Neural crest cell (in vitro differentiated cells): ENCODE measurements at places on chromosomes 2 and 18.
A peak's percentile ranks its signal among the peaks of the same experiment; 100 is the strongest.

DNA sequence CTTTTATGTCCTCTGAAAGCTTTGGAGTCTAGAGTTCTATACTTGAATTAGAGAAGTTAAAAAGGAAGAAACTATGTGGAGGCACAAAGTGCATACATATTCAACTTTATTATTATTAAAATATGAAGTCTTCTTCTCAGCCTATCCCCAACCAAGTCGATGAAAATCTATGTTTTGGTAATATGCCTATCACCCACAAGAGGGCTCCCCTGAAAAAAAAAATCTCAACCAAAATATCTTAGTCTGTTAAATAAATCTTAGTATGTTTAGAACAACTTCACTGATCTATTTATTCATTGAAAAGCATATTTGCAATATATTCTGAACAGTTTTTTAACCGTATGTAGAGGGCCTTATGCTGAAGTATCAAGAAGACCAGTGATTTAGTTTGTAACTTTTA, 804.5 kb downstream of the TDRD15 start:
- DNase-seq, result no peak

DNA sequence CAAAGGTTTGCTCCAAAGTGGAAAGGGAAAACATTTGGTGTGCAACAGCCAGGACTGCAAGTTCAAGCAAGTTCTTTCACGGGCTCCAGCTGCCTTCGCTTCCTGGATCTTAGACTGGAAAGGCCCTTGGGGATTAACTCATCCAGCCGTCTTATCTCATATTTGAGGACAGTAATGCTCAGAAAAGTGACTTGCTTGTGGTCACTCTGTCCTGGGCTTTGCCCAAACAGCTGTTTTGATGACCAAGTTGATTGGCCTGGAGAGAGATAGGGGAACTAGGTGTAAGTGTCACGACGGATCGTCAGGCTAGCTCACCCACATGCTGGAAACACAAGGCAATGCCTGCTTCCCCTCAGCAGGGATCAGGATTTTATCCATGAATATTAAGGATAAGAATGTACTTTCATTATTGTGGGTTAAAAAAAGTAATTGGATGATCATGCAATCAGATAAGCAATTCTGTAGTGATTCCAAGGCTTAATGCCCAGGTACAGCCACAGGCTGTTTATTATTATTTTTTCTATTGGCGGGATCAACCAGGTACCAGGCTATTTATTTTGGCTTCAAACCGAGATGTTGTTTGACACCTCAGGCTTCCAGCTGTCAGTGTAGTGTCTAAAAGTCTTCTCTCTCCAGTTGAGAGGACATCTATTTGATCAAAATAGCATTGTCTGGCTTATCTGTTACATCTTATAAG, 162.5 kb upstream of the EPAS1 start:
- no peak for DNase-seq

DNA sequence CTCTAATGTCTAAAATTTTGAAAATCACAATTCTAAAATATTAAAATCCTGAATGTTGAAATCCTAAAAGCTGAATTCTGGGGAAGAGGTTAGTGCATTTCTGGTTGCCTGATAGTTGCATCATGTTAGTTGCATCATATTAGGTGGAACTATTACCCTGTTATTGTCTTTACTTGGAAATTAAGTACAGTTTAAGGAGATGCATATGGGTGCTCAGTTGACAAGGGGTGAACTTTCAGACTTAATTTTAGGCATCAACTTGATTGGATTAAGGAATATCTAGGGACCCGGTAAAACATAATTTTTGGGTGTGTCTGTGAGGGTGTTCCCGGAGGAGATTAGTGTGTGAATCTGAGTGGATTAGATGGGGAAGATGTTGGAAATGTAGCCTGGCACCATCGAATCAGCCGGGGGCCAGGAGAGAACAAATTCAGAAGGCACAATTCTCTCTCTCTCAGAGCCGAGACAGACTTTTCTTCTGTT, 409.8 kb downstream of the PLCL1 start:
- no peak for DNase-seq

DNA sequence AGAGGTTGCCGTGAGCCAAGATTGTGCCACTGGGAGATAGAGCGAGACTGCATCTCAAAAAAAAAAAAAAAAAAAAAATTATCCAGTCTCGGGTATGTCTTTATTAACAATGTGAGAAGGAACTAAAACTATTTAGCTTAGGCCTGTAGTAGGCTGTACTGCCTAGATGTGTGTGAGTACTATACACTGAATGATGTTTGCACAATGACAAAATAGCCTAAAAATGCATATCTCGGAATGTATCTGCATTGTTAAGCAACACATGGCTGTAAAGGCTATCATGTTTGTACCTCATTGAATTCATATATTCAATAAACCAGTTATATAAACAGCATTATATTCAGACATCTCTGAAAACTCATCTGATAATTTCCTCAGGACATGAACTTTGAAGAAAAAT, 191.2 kb upstream of the SESTD1 start:
- no peak for DNase-seq

DNA sequence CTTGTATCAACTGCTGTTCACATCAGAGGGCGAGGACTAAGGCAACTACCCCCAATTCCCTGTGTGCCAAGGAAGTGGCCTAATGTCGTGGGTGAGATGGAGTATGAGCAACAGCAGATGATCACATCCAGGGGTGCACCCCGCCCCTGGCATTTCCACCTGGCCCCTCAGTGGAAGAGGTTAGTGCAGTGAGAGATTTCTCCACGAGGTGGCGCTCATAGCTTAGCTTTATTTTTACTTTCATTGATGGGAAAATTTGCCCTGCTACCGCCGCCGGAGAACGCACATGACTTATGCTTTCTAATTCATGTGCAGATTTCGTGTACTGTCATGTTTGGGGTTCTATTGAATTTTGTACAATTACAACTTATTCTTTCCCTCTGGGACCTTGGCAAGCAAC, 470.6 kb upstream of the MEX3C start:
- DNase-seq, result peak; percentile 85

GRCh38 chr2:183185534-183185933, 61.3 kb downstream of the NUP35 start:
- no peak for DNase-seq

- no peak for DNase-seq
Measured at GRCh38 chr18:62784966-62785413, 69.6 kb downstream of the PHLPP1 start.

DNA sequence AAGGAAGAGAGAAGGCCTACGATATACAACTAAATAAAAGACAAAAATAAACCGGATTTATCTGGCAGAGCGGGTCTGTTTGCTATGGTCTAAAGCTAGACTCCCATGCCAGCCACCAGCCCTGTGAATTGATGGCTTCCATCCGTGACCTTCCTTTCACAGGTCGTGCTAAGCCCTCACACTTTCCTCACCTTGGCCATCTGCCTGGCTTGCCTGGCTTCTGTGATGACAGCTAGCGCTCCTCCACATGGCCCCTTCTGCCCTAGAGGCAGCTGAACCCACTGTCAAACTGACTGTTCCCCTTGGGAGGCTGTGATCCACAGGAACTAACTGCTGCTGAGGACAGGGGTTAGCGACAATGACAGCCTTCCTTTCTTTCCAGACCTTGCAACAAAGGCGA, 32.5 kb downstream of the GAREM1 start:
- no peak for DNase-seq

DNA sequence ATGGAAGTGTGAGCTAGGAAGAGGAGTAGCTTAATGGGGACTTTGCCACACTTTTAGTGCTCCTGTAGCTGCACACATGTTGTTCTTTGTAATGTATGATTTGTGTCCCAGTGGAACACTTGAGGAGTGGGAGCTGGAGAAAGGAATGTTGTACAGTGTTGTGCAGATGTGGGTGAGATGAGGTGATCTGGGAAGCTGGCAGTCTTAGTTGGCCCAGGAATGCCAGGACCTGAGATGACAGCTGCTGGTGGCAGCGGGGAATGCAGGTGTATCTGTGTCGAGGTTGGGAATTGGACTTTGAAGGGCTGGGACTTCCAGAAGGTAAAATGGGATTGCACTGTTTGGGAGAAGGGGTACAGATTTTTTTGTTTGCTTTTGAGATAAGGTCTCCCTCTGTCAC, 23.6 kb downstream of the NEDD4L start:
- DNase-seq, result no peak

DNA sequence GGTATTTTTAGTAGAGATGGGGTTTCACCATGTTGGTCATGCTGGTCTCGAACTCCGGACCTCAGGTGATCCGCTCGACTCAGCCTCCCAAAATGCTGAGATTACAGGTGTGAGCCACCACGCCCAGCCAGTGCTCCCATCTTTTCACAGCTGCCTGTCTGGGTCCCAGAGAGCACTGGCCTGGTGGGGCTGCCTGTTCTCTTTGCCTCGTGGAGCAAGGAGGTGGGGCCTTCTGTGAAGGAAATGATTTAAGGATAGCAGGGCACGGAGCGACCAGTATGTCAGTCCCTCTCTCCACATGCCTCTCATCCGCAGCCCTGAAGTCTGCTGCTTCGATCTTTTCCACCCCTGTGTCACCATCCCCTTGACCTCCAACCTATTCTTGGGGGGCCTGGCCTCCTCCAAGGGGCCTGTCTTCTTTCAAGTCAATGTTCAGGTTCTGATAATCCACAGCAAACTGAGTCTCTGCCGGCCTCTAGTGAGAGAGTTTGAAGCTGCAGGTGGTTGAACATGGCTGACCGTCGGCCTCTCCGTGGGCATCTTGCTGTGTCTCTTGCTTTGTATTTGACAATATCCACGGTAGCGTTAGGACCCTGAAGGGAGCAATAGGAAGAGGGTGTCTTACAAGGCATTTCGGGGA, 28.2 kb upstream of the GIGYF2 start:
- peak; percentile 9 for DNase-seq

DNA sequence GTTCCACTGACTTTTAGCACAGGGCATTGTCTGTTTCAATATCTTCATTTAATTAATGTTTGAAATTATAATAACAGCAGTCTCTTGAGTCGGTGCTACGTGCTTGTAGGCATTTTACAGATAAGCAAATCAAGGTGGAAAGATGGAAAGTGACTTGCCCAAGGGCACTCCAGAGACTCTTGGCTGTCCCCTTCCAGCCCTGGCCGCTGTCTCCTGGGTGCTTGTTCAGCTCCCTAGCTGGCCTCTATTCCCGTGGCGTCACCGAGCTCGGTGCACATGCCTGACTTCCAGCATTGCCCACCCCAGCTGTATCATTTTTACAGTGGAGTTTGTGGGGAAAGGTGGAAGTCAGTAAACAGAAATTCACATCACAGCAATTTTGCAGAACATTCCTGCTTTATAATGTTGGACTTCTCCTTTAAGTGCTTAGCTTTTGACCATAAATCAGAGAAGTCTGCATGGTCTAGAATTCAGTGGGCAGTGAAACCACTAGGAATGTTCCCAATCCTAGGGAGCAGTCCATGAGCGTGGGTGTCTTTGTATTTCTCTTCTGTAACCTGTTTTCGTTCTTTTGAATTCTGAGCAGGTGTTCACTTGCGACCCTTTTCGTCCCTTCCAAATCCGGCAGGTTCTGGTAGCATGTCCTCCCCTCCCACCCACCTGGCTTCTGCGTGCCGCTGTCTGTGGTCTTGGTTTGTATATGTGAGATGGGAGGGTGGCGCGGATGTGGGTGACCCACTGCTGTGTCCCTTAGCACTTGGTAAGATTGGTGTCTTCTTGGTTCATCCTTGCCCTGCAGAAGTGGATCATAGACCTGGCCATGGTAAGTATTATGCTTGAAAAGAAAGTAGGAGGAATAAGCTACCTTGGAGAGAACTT, 8.4 kb downstream of the SLC66A3 start:
- DNase-seq, result no peak

- no peak for DNase-seq
Measured at GRCh38 chr2:27128668-27129571, 5.3 kb downstream of the ABHD1 start.

DNA sequence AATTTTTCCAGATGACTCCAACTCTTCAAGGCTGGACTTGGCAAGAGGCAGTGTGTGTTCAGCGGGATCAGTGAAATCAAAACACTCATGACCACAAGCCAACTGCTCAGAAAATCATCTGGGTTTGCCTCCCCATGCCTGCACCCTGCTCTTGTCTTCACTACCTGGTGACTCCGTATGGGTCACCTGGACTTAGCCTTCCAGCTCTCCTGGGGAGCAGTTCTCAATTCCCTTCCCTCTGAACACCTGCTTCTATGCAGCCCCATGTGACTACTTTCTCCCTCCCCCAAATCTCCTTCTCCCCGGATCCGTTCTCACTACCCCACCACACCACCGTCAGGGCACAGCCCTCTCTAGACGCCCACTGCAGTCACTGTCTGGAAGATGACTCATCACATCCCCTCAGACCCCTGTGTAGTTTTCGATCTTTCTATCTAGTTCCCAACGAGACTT, 130.2 kb upstream of the ID2 start:
- DNase-seq, result no peak

DNA sequence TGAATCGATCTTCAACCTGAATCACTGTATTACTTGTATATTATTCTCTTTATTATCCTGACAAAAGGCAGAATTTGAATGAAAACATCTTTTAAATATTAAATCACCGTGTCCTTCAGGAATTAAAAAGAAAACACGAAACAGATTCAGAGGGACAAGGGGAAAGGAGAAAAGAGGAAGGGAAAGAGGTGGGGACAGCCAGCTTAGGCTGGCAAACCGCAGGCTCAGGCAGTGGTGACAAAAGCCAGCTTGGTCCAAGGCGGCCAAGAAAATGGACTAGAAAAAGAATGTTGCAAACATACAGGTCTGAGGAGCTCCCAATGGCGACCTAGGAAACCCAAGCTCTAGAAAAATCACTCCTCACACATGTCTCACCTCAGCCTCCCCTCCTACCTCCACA, 6.8 kb downstream of the B4GALT6 start:
- DNase-seq, result no peak

DNA sequence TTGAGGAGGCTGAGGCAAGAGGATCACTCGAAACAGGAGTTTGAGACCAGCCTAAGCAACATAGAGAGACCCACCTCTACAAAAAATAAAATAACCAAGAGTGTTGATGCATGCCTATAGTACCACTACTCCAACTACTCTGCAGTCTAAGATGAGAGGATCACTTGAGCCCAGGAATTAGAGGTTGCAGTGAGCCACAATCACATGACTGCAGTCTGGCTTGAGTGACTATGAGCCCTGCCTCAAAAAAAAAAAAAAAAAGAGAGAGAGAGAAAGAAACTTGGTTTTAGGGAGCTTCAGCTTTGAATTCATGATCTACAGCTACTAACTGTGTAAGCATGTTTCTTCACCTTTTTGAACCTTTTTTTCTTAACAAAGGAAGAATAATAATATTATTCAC, 119.9 kb downstream of the HNMT start:
- no peak for DNase-seq

GRCh38 chr18:46335534-46336101, 231.4 kb downstream of the HAUS1 start:
- peak; percentile 28 for DNase-seq

GRCh38 chr18:79641722-79642497, 37.7 kb upstream of the CTDP1 start:
- no peak for DNase-seq

- DNase-seq, result no peak
Measured at GRCh38 chr2:138016351-138017087, 52.2 kb downstream of the HNMT start.

- DNase-seq, result no peak
Measured at GRCh38 chr18:6273423-6273822, 141.3 kb downstream of the L3MBTL4 start.

DNA sequence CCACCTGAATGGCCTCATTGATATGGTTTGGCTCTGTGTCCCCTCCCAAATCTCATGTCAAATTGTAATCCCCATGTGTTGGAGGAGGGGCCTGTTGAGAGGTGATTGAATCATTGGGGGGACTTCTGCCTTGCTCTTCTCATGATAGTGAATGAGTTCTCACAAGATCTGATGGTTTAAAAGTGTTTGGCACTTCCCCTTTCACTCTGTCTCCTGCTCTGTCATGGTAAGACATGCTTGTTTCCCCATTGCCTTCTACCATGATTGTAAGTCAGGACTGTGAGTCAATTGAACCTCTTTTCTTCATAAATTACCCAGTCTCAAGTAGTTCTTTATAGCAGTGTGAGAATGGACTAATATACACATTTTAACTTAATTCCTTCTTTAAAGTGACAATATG, 146.8 kb upstream of the KCNJ3 start:
- no peak for DNase-seq
